Gastrocnemius medialis (tissue), 4 donors: ENCODE measurements at places on chromosomes 6 and 20. TPM values are rescaled to one million over a fixed set of nuclear protein-coding genes. Genes with fewer than 3 reads are reported as not detected.

DNA sequence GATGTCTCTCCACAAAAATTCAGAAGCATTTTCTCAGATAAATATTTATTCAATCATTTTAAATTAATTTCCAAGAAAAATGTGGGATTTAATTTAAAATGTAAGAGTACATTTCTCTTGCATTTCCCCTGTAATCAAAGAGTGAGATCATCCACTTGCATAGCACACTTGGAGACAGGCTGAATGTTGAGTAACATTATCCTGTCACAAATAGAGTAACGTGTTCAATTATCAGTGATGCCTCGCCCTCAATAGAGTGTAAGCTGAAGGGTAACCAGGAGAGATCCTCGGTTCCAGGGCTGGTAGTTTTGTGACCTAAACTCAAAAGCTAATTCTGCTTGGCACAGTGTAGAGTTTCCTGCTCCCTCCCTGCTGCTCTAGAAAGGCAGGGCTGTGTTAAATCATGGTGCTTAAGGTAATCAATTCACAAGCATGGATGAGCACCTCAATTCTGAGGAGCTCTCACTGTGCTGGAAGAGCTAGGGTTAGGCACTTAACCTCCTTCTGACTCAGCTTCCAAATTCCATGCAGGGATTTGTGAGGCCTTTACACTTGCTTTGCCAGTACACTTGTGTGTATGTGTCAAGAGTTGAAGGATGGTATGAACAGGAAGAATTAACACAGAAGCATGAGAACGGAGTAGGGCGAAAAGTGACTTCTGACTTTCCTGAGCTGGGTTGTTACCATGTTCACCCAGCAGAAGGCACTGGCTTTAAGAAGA, 56.6 kb downstream of the MMUT start:
- no peak for DNase-seq

DNA sequence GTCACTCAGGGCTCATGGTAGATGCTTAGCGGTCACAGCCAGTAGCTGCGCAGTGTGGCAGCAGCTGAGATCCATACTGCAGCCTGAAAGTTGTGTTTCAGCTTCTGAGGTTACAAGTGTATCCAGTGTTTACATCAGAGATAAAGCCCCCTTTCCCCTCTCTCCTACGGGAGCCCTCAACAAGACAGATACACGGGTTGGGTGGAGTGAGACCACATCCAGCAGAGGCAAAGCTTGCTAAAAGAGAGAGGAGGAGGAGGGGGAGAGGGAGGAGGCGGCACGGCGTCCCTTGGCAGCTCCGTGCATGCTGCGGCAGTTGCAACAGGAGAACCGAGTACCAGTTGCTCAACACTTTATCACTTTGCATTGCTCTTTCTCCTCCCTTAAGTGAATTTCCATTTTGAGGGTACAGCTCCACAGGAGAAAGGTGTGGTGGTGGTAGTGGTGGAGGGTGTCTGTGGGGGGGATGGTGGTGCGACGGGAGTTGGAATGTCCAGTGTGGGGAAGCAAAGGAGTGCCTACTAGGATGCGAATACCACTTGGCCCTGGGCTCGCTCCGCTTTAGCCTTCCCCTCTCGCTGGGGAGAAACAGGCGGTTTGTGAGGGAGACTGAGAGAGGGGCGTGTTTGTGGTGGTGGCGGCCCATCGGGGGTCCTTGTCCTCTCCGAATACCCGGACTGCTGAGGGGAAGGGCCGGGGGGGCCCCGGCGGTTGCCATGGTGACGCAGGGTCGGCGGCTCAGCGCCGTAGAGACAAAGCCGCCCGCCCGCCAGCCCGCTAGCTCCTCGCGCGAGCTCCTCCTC, 405 bp upstream of the RNF182 start:
- DNase-seq: no peak

DNA sequence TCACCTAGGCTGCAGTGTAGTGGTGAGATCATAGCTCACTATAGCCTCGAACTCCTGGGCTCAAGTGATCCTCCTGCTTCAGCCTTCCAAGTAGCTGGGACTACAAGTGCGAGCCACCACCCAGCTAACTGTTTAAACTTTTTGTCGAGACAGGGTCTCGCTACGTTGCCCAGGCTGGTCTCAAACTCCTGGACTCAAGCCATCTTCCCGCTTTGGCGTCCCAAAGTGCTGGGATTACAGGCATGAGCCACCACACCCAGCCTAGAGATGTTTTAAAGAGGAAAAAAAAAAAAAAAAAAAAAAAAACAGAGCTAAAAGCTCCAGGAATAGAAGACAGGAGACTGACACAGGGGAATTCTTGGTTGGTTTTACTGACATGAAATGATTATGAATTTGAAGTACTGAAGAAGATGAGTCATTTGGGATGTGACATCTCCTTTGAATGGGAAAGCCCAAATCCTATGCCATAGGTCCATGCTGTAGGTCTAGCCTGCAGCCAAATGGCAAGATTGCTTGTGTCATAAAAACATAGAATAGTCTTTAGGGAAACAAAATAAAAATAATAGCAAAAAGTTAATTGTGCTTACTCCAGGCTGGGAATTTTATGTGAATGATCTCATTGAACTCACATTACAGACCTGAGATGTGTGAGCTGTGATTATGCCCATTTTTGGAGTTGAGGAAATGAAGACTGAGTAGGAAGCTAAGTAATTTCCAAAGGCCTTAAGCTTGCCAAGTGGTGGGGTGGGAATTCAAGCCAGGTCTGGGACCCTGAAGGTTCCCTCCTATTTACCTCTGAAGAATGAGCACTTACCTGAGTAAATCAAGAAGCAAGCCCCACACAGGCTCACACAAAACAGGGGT, 24.3 kb upstream of the NHSL1 start:
- no peak for DNase-seq

- DNase-seq: no peak
Measured at GRCh38 chr6:157974967-157975366, 6.7 kb upstream of the SYNJ2 start.

The SLC12A5 gene
- total RNA-seq: not detected

GRCh38 chr6:4994741-4995140, 9.1 kb downstream of the RPP40 start:
- DNase-seq: no peak

- DNase-seq: no peak
Measured at GRCh38 chr6:93081901-93082300, 337.5 kb downstream of the EPHA7 start.

DNA sequence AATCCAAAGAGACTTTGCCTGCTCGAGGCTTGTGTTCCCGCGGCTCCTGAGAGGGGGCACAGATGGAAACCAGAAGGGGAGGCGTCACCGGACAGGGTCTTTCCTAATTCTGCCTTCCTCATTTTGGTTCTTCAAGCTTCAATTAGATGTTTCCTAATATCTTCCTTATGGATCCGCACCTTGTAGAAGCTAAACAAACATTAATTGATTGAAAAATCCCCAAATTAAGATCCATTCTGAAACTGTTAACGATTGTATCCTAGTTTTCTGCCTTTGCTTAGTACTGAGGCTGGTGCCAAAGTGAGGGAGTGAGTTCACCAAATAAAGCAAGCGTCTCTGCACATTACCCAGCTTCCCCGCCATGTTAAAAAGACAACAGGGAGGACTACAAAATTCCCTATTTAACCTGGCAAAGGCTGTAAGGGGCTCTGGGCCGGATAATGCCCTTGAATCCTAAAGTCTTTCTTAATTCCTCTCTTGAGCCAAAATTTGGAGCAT, 123.2 kb downstream of the GPX5 start:
- no peak for DNase-seq

DNA sequence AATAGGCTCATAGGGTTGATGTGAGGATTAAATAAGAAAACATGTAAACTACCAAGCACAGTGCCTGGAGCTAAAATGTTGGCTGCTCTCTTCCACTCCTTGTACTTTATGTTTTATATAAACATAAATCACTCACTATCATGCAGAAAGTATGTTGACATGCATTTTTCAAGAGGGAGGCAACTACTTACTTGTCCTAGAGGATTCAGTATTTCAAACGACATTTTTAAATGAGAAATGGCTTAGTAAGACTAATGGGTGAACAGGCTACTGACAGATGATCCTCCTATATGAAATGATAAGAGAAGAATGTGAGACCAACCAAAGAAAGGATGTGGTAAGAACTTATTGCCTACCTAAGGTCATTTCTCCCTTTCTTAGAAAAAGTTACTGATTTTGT, 21.0 kb downstream of the LATS1 start:
- DNase-seq: no peak

GRCh38 chr6:143562143-143562542, 50.6 kb upstream of the FUCA2 start:
- no peak for DNase-seq

DNA sequence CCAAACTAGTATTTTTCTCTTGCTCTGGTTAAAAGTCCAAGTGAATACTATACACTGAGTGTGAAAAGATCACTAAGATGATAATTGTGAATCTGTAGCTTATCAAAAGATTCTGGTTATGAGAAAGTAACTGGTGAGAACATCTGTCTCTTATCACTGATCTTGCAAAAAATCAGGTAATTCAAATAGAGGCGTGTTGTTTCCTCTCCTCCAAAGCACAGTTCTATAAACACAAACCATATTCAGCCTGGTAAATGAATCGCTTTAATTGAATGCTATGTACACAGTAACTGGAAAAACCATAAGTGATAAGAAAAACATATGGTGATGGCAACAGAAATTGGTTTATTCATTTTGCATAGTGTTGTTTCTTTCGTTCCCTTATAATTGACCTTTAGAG, 161.0 kb downstream of the RALGAPA2 start:
- DNase-seq: no peak

- DNase-seq: no peak
Measured at GRCh38 chr6:31907158-31907813, 5.4 kb upstream of the ZBTB12 start.

DNA sequence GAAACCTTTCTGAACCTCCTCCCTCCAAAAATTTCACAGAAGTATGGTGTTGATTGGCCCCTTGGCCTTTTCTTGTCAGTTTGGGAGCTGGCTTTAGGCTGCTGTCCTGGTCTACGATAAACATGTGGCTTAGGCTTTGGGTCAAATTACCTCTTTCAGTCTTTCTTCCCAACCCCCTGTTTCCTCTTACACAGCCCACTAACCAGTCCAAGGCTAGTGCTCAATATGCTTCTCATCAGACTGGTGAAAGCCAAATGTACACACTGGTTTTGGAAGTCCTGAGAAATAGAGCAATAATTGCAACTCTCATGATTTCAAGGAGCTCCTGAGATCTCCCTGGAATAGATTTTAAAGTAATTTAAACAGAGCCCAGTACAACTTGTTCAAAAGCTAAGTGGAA, 933.7 kb upstream of the GJE1 start:
- DNase-seq: no peak

DNA sequence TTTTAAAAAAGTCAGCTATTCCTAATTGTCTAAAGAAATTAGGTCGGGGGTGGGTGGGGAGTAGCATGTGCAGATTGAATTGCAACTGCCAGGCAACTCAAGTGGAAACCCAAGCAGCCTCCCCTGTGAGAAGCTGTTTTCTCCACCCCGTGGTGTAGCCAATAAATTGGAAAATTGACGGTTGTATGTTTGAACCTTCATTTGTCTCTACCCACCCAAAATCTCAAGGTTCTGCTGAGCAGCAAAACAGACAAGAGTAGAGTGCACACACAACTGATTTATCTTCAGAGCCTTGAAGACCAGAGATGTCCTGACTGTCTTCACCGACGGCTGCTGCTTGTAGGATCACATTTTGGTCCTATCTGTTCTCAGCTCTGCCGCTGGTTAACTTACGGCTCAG, 88.5 kb downstream of the DTD1 start:
- no peak for DNase-seq

DNA sequence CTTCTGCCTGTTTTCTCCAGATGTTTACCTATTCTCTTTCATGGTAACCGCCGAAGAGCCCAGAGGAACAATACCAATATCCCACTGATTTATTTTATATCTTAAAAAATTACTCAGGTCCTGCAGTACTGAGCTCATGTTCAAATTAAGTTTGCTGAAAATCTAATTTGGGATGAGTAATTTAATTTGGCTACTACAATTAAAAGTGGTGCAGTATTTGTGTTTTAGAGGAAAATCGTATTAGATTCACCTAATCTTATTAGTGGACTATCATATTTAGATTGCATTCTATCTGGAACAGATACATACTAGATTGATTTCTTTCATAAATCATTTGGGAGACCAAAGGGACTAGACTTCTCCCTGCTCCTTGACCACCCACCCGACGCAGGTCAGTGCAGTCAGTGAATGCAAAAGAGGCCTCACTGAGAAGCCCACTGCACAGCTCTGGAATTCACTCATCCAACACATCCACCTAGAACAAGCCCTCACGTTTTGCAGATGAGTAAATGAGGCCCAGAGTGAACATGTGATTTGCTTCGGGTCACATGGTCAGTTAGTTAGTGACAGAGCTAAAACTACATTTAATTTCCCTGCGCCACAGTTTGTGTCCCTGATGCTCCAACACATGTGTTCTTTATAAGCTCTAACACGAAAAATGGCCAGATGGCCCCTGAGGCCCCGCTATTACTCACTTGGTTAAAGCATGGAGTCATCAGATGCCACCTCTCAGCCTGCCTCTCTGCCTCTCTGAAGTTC, 101.8 kb downstream of the TRERF1 start:
- no peak for DNase-seq

DNA sequence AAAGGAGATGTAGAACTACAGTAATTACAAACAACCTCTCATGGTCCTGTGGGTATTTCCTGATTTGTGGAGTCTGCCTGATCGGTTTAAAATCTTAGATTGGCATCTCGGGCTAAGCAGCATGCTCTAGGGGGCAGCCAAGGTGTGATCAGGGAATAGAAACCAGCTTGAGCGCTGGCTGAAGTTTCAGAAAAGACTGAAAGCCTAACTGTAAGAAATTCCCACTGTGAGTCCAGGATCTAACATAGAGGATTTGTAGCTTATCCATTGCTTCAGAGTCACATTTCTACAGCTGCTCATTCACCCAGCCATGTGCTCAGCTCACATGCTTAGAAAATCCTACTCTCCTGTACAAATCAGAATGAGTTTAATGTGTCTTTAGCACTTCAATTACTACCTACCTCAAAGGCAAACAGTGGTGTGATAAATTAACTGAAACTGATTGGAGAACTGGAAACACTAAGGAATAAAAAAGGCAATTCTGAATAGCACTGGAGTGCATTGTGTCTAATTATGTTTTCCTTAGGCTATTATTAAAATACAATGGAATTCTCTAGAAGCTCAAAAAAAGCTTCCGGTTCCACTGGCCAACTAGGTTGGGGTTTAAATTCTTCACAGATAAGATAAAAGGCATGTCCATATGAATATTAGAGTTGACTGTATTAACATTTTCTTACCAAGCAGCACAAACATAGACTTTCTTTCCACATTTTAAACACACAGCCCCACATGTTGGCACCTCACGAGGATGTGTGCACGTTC, 73.8 kb upstream of the MPC1 start:
- DNase-seq: no peak

DNA sequence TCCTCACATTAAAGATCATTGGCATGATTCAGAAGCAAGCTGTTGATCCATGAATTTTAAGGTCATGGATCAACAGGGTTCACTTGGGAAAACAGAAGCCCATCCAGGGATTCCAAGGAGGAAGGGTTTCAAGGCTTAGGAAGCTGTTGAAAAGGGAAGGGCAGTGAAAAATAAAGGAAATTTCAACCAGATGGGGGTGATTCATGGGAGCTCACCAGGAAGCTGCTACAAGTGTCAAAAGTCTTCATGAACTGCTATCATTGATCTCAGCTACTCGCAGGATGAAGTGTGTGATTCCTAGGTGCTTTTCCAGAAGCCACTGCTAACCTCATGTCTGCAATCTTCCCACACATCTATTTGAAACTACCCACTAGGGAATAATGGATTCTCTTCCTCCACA, 26.2 kb downstream of the ADTRP start:
- no peak for DNase-seq

The RAB32 gene
- total RNA-seq: 4.3 TPM
